Endothelial cell (in vitro differentiated cells): ENCODE measurements at places on chromosomes 1 and 21.

GRCh38 chr1:204746838-204747442 lies 61.4 kb upstream of the LRRN2 start:
- peak; percentile 63 for DNase-seq

- peak; percentile 46 for DNase-seq
Measured at GRCh38 chr1:4585216-4585615, 69.2 kb upstream of the AJAP1 start.

DNA sequence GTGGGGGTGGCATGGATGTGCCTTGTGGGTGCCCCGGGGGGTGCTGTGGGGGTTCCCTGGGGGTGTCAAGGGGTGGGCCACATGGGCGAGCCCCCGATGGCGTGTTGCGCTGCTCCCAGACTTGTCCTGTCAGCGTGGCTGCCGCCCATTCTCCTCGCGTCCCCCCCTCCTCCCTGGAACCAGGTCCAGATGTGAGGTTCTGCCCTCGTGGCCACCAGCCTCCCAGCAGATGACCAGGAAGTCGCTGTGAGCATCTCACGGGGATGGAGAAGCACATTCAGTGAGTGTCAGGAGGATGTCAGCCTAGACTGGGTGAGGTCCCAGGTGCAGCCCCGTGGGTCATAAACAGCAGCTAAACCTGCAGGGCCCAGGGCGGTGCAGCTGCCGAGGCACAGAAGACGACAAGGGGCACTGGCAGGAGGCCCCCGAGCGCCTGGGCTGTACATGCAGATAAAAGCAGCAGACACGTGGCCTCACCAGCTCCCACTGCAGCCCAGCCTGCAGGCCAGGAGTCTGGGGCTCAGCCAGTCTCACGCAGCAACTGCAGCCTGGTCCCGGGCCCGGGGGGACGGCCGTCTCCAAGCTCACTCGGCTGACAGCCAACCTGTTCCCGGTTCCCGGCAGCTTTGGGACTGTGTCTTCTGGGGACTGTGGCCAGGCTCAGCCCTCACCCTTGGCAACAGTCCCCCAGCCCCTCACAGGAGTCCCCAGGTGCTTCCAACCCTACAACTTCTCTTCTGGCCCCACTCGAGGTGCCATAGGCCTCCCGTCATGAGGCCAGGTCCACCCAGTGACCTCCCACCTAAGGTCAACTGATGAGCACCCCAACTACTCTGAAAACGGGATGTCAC lies 17.5 kb upstream of the COL6A2 start:
- no peak for DNase-seq

GRCh38 chr1:54499097-54499359 lies 49.0 kb upstream of the ACOT11 start:
- no peak for DNase-seq

DNA sequence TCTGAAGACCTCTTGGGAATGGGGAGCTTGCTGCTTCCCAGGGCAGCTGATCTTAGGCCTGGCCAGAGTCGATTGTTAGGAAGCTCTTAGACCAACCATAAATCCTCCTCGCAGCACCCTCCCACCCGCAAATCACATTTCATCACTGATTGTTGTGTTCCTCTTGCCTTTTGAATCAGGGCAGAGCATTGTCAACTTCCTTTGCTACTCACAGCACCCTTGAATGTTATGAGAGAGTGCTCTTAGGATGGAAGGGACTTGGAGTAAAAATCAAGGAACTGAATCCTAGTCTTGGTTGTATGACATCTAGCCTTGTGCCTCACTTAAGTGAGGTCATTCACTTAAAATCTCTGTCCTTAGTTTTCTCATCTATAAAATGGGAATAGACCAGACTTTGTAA lies 3.0 kb downstream of the VASH2 start:
- no peak for DNase-seq

DNA sequence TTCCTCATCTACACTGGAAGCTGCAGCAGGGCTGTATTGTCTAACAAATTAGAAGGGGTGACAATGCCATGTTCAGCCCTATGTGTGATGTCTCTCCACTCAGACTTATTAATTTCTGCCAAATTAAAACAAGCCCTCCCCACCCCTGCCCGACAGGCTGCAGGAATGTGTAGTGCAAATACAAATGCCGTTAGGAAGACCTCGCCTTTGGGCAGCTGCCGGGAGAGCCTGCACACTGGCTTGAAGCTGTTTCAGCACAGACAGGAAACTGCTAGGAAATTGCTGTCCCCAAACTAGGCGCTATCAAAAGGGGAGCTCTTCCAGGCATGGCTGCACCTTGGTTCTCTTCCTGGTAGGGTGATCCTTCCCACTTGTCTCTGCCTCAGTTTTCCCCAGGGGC lies 135.2 kb downstream of the ELAVL4 start:
- DNase-seq: no peak

GRCh38 chr1:162197041-162197531 lies 127.6 kb downstream of the NOS1AP start:
- no peak for DNase-seq

DNA sequence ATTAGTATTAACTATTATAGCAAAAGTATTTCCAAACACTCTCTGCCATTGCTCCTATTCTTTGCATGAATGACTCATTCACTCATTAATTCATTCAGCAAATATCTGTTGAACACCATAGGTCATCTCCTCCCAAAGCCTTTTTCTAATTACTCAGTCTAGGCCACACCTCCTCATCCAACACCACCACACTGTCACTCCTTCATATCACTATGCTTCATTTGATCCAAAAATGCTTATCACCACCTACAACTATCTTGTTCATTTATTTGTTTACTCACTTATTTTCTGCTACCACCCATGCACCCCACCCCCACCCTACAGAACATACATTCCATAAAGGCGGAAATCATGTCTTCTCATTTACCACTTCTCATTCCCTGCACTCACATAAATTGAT lies 94.4 kb upstream of the TNFSF4 start:
- no peak for DNase-seq
